ENCODE measurements at places on chromosomes 16 and 17.

- H3K4me3 ChIP-seq, result no peak overlapping the region
- H3K36me3 ChIP-seq, result peaks cover 73% of the 10 kb centered on the region
- DNase-seq, result peak; percentile 59
- no peaks in the 10 kb centered on the region for H3K27me3 ChIP-seq
- peak overlapping the region; percentile 60 for H3K27ac ChIP-seq
Observed at GRCh38 chr17:82241183-82241925, 12.5 kb downstream of the SLC16A3 start.

DNA sequence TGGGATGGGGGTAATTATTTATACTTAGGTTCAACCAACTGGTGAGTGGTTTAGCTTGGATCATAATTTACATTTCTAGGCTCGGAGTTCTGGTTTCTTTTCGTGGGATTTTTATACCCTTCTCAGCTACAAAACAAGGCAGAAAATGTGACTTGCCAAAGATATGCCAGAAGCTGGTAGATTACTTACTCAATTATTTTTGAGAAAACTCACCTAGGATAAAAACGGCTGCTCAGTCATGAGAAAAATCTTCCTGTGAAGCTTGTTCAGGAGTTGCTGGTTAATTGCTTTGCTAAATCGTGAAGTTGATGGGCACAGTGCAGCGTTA is 1.1 kb downstream of the NDEL1 start:
- H3K27ac ChIP-seq, result peak overlapping the region; percentile 50
- DNase-seq, result no peak
- peaks cover 8% of the 10 kb centered on the region for H3K36me3 ChIP-seq
- peak overlapping the region; percentile 88 for H3K4me3 ChIP-seq

GRCh38 chr17:60170835-60171752 is 21.3 kb downstream of the CA4 start:
- peaks cover 7% of the 10 kb centered on the region for H3K27me3 ChIP-seq
- no peak for DNase-seq
- no peaks in the 10 kb centered on the region for H3K36me3 ChIP-seq
- H3K4me1 ChIP-seq, result peaks cover under 1% of the 10 kb centered on the region

GRCh38 chr17:13931800-13932460 is 137.4 kb upstream of the COX10 start:
- H3K4me1 ChIP-seq, result no peaks in the 10 kb centered on the region
- H3K36me3 ChIP-seq, result no peaks in the 10 kb centered on the region
- H3K27me3 ChIP-seq, result no peaks in the 10 kb centered on the region
- no peak overlapping the region for H3K4me3 ChIP-seq

GRCh38 chr16:80559369-80559768 is 18.6 kb downstream of the DYNLRB2 start:
- H3K27ac ChIP-seq, result no peak overlapping the region
- no peaks in the 10 kb centered on the region for H3K27me3 ChIP-seq
- no peaks in the 10 kb centered on the region for H3K36me3 ChIP-seq
- H3K4me3 ChIP-seq, result no peak overlapping the region

DNA sequence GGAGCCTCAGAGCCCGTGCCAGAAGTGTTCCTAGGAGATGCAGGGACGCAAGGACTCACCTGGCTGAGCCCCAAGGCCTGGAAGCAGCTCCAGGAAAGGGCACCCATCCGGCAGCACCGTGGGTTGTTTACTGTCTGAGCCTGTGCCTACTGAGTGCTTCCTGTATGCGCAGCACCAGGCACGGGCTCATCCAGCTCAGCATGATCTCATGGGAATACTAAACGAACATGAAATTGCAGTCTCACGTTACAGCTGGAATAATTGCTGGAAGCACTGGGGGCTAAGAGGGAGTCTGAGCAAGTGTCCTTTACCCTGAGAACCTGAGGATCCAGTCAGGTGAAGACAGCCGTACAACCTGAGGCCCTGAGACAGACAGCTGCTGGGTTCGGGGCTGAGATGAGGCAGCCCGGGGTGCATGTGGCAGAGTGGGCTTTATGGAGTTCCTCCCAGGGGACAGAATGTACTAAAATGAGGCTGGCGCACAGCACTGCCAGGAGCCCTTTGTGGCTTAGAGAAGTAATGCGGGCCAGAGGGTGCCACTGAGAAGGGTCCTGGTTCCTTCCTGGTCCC is 5.4 kb downstream of the CTRL start:
- no peak overlapping the region for H3K27ac ChIP-seq
- peaks cover 42% of the 10 kb centered on the region for H3K36me3 ChIP-seq
- peaks cover 13% of the 10 kb centered on the region for H3K4me1 ChIP-seq
- H3K4me3 ChIP-seq, result no peak overlapping the region
- no peak for DNase-seq
- H3K27me3 ChIP-seq, result no peaks in the 10 kb centered on the region

- no peaks in the 10 kb centered on the region for H3K36me3 ChIP-seq
- peaks cover 30% of the 10 kb centered on the region for H3K4me1 ChIP-seq
- H3K27ac ChIP-seq, result peak overlapping the region; percentile 70
- DNase-seq, result peak; percentile 83
- H3K4me3 ChIP-seq, result no peak overlapping the region
Observed at GRCh38 chr16:85123891-85124635, 11.8 kb upstream of the CIBAR2 start.

DNA sequence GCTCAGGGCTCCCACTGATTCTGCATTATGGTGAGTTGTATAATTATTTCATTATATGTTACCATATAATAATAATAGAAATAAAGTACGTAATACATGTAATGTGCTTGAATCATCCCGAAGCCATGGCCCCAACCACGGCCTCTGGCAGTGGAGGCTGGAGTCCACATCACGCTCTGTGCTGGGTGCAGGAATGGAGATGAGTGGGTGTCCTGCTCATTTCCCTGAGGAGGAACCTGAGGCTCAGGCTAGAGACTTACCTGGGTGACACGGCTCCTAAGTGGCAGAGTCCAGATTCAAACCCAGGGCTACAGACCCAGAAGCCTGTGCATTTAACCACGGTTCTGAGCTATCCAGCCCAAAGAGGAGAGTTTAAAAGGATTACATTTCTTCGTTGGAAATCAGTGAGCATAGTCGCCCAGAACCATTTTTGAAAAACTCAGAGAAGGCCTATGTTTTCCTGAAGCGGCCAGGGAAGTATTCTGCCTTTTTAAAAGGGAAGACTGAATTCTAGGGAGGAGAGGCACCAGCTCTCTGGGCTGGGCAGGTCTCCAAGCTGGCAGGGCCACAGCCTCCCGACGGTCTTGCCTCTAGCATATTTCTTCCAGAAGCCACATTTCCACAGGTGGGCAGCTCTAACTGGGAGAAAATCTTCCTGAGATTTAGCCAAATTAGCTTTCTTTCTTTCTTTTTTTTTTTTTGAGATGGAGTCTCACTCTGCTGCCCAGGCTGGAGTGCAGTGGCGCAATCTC is 6.7 kb downstream of the IL4R start:
- no peak for DNase-seq
- H3K4me3 ChIP-seq, result no peak overlapping the region
- no peaks in the 10 kb centered on the region for H3K27me3 ChIP-seq
- no peak overlapping the region for H3K27ac ChIP-seq

GRCh38 chr17:55336426-55336825 is 71.7 kb downstream of the HLF start:
- no peak overlapping the region for H3K27ac ChIP-seq
- no peak overlapping the region for H3K4me3 ChIP-seq
- DNase-seq, result no peak

DNA sequence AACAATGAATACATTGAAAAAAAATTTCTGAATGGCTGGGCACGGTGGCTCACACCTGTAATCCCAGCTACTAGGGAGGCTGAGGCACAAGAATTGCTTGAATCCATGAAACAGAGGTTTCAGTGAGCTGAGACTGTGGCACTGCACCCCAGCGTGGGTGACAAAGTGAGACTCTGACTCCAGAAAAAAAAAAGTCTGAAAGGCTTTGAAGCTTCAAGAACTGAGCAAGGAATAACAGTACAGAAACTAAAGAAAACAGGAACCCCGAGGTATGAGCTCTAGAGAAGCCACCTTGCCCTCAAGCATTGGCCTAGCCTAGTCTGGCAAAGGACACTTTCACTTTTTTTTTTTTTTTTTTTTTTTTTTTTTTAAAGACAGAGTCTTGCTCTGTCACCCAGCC is 45.0 kb downstream of the TEX2 start:
- peaks cover 25% of the 10 kb centered on the region for H3K4me1 ChIP-seq
- no peaks in the 10 kb centered on the region for H3K27me3 ChIP-seq
- no peak for DNase-seq
- H3K27ac ChIP-seq, result no peak overlapping the region
- H3K36me3 ChIP-seq, result peaks cover 9% of the 10 kb centered on the region

DNA sequence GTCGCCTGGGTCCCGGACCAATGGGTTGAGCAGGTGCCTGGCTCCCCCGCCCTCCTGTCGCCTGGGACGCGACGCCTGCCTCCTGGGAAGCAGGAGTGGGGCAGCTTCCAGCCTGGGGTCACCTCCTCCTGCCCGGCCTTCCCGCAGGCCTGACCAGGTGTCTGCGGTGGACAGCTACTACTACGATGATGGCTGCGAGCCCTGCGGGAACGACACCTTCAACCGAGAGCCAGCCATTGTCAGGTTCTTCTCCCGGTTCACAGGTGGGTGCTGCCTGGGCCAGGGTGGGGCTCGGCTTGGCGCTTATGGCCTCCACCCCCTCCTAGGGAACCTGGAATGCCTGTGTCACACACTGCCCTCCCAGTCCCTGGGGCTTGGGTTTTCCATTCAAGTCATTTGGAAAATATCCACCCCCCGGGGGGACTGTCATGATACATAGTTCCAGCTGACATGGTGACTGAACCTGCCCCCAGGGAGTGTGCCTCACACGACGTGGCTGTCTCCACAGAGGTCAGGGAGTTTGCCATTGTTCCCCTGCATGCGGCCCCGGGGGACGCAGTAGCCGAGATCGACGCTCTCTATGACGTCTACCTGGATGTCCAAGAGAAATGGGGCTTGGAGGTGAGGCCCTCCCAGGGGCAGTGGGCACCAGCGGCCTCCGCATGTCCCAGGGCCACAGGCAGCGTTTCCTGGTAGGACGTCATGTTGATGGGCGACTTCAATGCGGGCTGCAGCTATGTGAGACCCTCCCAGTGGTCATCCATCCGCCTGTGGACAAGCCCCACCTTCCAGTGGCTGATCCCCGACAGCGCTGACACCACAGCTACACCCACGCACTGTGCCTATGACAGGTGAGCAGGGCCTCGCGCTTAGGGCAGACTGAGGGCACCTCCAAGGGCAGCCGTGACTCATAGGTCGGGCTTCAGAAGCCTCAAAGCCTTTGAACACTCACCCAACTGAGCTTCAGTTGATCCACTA is 2.3 kb downstream of the DNASE1 start:
- H3K36me3 ChIP-seq, result peaks cover 77% of the 10 kb centered on the region
- no peak overlapping the region for H3K27ac ChIP-seq
- no peak overlapping the region for H3K4me3 ChIP-seq
- H3K4me1 ChIP-seq, result peaks cover 16% of the 10 kb centered on the region

DNA sequence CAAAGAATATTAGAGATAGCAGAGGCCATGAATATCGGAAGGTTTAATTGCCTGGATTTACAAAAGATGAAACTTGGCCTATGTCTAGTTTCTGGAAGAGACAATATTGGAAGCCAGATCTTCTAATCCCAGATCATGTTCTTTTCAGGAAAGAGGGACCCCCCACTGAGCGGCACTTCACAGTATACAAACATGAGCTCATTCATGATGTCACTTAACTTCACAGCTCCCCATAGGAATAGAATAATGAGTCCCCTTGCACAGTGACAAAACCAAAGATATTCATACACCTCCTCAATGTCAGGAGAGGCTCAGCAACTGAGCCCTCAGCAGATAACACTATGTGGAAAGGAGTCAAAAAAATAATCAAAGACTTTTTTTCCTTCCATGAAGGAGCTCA is 147.5 kb downstream of the CDH11 start:
- no peak overlapping the region for H3K27ac ChIP-seq
- DNase-seq, result no peak
- H3K27me3 ChIP-seq, result no peaks in the 10 kb centered on the region
- peaks cover 81% of the 10 kb centered on the region for H3K36me3 ChIP-seq

DNA sequence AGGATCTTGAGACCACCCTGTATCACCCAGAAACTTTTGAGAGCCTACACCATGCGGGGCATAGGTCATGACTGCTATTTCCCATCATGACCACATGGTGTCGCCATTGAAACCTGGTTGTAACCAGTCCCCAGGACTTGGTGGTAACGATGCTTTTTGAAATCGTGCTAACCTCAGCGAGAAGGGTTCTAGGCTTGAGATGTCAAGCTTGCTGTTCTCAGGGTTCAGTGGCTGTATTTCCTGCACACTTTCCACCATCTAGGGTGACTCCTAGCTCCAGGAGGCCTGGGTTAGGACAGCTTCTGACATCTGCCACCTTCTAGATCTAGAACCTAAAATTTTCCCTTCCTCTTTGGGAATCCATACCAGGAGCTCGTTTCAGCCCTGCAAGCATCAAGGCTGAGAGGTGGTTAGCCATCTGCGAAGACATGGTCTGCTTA is 13.0 kb upstream of the SPNS3 start:
- no peak overlapping the region for H3K27ac ChIP-seq
- peak; percentile 73 for DNase-seq
- no peak overlapping the region for H3K4me3 ChIP-seq
- no peaks in the 10 kb centered on the region for H3K27me3 ChIP-seq

- DNase-seq, result no peak
- no peaks in the 10 kb centered on the region for H3K27me3 ChIP-seq
- no peaks in the 10 kb centered on the region for H3K4me1 ChIP-seq
- peaks cover 35% of the 10 kb centered on the region for H3K36me3 ChIP-seq
Observed at GRCh38 chr17:68036304-68037147, 991 bp downstream of the KPNA2 start.

DNA sequence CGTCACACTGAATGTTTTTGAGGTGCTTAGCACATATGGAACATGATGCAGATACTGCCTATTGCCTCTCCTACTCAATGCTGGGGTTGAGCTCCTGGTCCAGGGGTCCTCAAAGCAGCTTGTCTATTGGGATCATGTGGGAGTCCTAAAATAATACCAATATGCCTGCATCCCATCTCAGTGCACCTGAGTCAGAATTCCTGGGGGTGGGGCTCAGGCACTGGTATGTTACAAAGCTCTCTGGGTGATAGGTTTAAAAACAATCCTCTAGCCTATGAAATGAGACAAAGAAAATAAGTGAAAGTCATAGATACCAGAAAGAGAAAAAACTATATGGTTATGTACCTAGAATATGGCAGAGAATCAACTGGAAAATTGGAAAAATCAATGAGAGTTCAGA is 156.6 kb upstream of the NLRP1 start:
- no peak overlapping the region for H3K4me3 ChIP-seq
- H3K36me3 ChIP-seq, result no peaks in the 10 kb centered on the region
- H3K27me3 ChIP-seq, result peaks cover 5% of the 10 kb centered on the region
- DNase-seq, result no peak
- no peaks in the 10 kb centered on the region for H3K4me1 ChIP-seq

GRCh38 chr17:59300941-59301340 is 30.5 kb upstream of the YPEL2 start:
- no peaks in the 10 kb centered on the region for H3K36me3 ChIP-seq
- no peak overlapping the region for H3K27ac ChIP-seq
- peaks cover 8% of the 10 kb centered on the region for H3K27me3 ChIP-seq
- no peaks in the 10 kb centered on the region for H3K4me1 ChIP-seq

- no peaks in the 10 kb centered on the region for H3K27me3 ChIP-seq
- no peak overlapping the region for H3K4me3 ChIP-seq
- H3K36me3 ChIP-seq, result peaks cover 7% of the 10 kb centered on the region
- H3K27ac ChIP-seq, result no peak overlapping the region
Observed at GRCh38 chr16:85029408-85029784, 1.8 kb downstream of the KIAA0513 start.

GRCh38 chr16:81734632-81735434 is 44.3 kb upstream of the PLCG2 start:
- H3K4me3 ChIP-seq, result no peak overlapping the region
- no peak for DNase-seq
- H3K36me3 ChIP-seq, result no peaks in the 10 kb centered on the region
- peaks cover 13% of the 10 kb centered on the region for H3K4me1 ChIP-seq
- H3K27ac ChIP-seq, result no peak overlapping the region
